Pulmonary artery endothelial cell (primary cell): ENCODE measurements at places on chromosomes 3 and 15. TPM values are rescaled to one million over a fixed set of nuclear protein-coding genes. Genes with fewer than 3 reads are reported as not detected.
A peak's percentile ranks its signal among the peaks of the same experiment; 100 is the strongest.

DNA sequence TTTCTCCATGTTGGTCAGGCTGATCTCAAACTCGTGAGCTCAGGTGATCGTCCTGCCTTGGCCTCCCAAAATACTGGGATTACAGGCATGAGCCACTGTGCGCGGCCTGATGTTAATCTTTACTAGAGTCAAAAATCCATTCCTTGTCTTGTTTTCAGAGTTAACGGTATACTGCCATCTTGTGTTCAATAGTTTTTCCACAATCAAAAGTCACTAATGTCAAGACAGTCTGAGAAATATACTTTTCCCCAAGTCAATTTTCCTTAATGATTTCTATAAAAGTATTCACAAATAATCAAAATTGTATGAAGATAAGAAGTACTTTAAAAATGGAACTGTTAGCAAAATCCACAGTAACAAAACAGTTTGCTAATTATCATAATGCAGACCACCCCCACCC, 8.5 kb downstream of the CRBN start:
- DNase-seq, result no peak

GRCh38 chr15:86743283-86743903, 663.7 kb downstream of the AGBL1 start:
- no peak for DNase-seq

GRCh38 chr3:41808152-41808551, 153.8 kb downstream of the ULK4 start:
- no peak for DNase-seq

GRCh38 chr3:123724306-123724705, 139.5 kb upstream of the HACD2 start:
- no peak for DNase-seq

- no peak for DNase-seq
Measured at GRCh38 chr3:160224256-160224655, 966 bp upstream of the C3orf80 start.

DNA sequence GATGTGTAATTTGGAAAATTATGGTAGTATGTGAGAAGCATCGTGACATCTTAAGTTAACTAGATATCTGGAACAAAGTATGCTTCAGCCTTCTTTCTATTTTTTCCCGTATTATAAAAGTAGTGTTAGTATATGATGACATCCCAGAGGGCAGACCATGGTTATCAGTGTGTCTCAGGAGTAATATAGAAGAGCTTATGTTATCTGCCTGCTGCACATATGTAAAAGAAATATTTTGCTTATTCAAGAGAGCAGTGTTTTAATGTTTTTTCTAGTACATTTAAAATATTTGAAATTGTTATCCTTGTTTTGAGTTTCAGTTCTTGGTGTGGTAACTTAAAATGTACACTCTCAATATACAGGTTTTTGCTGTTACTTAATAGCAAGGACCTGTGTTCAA, 24.1 kb downstream of the PLCL2 start:
- DNase-seq, result no peak

DNA sequence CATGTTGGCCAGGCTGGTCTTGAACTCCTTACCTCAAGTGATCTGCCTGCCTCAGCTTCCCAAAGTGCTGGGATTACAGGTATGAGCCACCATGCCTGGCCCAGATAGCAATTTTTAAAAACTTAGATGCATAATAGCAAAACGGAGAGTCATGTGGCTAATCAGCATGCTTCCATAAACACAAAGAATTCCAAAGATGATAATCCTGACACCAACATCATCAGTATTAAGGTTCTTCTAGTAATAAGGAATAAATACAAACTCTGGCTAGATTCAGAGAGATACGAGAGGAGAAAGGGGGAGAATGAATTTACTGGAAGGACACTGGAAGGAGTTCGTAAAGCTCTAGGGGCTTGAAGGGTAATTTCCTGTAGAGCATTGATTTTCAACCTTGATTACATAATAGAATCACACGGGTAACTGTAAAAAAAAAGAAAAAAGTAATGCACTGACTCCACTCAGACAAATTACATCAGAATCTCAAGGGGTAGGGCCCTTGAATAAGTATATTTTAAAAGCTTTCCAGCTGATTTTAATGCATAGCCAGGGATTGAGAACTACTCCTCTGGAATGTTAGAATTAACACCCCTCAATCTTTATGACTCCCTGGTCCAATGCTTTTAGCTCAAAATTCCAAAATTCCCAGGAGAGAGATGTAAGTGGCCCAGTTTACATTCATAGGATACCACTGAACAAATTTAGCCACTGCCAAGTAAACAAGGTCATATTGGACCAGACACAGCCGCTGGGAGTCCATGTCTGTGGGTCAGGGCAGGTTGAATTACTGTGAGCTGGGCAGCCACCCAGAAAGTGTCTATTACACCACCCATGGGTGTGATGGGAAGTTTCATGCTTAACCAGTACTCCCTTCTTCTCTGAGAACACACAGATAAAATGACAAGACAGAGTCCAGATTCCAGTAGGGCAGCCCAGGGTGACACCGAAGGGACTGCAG, 243.9 kb downstream of the TBL1XR1 start:
- DNase-seq, result no peak

DNA sequence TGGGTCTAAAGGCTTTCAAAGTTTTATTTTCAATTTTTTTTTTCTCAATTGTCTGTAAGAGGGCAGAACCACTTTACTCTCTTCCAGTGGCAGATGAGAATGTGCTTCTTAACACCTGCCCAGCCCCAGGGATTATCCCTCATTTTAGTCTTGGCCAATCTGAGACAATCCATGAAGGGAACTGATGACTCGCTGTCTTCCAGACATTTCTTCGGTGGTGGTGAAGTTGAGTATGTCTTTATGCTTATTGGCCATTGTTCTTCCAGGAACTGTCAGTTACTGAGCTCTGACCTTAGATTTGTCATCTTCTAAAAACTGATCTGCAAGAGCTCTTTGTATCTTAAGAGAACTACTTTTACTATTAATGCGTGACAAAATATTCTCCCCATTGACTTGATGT, 139.5 kb downstream of the TJP1 start:
- DNase-seq, result no peak

DNA sequence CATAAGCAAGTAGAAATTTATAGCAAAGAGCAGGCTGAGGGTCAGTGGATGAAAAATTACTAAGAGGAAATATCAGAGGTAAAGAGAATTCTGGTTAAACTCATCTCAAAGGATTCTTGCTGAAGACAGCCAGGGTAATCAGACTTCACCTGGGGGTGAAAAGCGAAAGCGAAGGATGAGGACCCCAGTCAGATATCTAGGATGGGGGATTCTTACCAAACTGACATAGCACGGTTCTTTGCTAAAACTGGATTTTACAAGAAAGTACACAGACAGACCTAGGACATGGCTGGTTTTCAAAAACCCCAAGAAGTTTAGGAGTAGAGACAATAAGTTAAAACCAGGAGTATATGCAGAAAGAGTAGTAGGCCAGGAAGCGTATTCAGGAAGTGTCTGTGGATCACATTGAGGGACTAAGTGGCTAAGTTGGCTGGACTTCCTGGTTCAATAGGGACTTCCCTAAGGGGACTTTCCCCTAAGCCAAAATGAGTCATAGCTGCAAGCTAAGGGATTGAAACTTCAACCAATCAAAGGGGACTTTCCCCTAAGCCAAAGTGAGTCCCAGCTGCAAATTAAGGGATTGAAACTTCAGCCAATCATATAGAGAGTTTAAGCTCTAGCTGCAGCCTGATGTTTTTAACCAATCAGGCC, 2.4 kb upstream of the CFAP91 start:
- DNase-seq, result peak; percentile 24

- DNase-seq, result no peak
Measured at GRCh38 chr3:179565496-179565895, 2.8 kb downstream of the ACTL6A start.

GRCh38 chr3:152209060-152209459, 59.7 kb upstream of the MBNL1 start:
- no peak for DNase-seq

DNA sequence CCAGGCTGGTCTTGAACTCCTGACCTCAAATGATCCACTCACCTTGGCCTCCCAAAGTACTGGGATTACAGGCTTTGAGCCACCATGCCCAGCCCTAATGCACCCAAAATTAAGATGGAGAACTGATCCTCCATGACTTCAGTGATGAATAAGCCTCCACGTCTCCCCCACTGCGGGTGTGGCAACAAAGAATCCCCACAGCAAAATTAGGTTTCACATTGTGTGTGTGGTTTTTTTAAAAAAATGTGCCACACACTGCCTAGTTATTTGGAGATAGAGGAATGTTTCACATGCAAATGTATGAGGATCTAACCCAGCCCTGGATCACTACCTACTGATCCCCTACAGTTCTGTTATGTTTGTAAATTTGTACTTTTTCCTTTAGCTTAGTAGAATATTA, 17.3 kb downstream of the HDAC11 start:
- DNase-seq, result no peak

GRCh38 chr3:155052470-155052869, 27.6 kb upstream of the MME start:
- DNase-seq, result no peak

The CYP11A1 gene
- total RNA-seq, result not detected in 2 replicates

The HRG gene
- total RNA-seq, result not detected in 2 replicates

The PPARG gene
- 6.1 and 8.0 TPM in 2 replicates for total RNA-seq

The GCNT3 gene
- 0.14 TPM in 1 of 2 replicates, not detected in the other for total RNA-seq

The NPRL2 gene
- 19.9 and 20.1 TPM in 2 replicates for total RNA-seq

The DNAJA4 gene
- total RNA-seq, result 4.7 and 16.4 TPM in 2 replicates
